ENCODE measurements at places on chromosomes 7 and 10.

GRCh38 chr7:36683695-36684357 is 40.5 kb downstream of the AOAH start:
- peak overlapping the region; percentile 92 for H3K27ac ChIP-seq
- H3K36me3 ChIP-seq, result peaks cover 24% of the 10 kb centered on the region
- DNase-seq, result peak; percentile 61
- H3K4me3 ChIP-seq, result peak overlapping the region; percentile 53
- peaks cover 53% of the 10 kb centered on the region for H3K4me1 ChIP-seq

DNA sequence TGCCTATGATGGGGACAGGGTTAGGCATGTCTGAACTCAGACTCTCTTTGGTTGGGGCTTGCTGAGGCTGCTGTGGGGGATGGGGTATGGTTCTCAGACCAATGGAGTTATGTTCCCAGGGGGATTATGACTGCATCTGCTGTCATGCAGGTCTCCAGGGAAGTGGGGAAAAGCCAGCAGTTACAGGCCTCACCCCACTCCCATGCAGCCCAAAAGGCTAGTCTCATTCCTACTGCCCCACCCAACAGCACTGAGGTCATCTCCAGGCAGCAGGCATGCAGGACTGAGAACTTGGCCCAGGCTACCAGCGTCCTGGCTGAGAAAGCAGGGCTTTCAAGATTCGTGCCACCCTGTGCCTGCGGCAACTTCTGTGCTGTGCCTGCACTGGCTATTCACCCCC is 373.3 kb downstream of the HTR7 start:
- no peak for DNase-seq
- no peaks in the 10 kb centered on the region for H3K4me1 ChIP-seq
- H3K27ac ChIP-seq, result no peak overlapping the region
- no peaks in the 10 kb centered on the region for H3K36me3 ChIP-seq
- no peaks in the 10 kb centered on the region for H3K27me3 ChIP-seq

GRCh38 chr7:15336146-15336545 is 225.7 kb downstream of the AGMO start:
- H3K27ac ChIP-seq, result no peak overlapping the region
- H3K4me1 ChIP-seq, result no peaks in the 10 kb centered on the region
- no peak for DNase-seq
- H3K27me3 ChIP-seq, result no peaks in the 10 kb centered on the region
- H3K36me3 ChIP-seq, result no peaks in the 10 kb centered on the region

GRCh38 chr10:126099366-126099765 is 203.0 kb downstream of the FANK1 start:
- H3K4me1 ChIP-seq, result no peaks in the 10 kb centered on the region
- no peaks in the 10 kb centered on the region for H3K27me3 ChIP-seq
- H3K4me3 ChIP-seq, result no peak overlapping the region
- DNase-seq, result no peak
- H3K36me3 ChIP-seq, result no peaks in the 10 kb centered on the region
- no peak overlapping the region for H3K27ac ChIP-seq

DNA sequence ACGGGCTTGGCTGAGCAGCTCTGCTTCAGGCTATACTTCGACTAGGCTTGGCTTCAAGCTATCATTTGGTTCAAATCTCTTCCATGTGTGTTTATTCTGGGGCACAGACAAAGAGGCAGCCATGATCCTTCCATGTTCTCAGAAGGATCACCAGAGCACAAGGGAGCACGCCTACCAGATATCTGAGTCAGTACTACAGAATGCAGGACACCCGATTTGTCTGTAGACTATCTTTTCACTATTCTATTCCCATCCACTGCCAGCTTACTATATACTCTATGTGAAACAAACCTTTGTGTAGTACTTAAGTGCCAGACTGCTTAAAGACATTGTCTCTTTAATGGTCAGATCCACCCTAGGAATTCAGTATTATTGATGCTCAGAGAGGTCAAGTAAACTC is 35.1 kb downstream of the CH25H start:
- H3K36me3 ChIP-seq, result no peaks in the 10 kb centered on the region
- peaks cover 2% of the 10 kb centered on the region for H3K4me1 ChIP-seq
- peaks cover 51% of the 10 kb centered on the region for H3K27me3 ChIP-seq
- no peak for DNase-seq
- H3K4me3 ChIP-seq, result no peak overlapping the region
- no peak overlapping the region for H3K27ac ChIP-seq

- no peaks in the 10 kb centered on the region for H3K36me3 ChIP-seq
- no peaks in the 10 kb centered on the region for H3K27me3 ChIP-seq
- no peak overlapping the region for H3K4me3 ChIP-seq
- DNase-seq, result no peak
- peaks cover 7% of the 10 kb centered on the region for H3K4me1 ChIP-seq
- H3K27ac ChIP-seq, result no peak overlapping the region
These were observed 5.0 kb downstream of the AVPI1 start for GRCh38 chr10:97682042-97682441.

- no peak overlapping the region for H3K27ac ChIP-seq
- H3K4me1 ChIP-seq, result peaks cover 2% of the 10 kb centered on the region
- H3K27me3 ChIP-seq, result no peaks in the 10 kb centered on the region
- DNase-seq, result no peak
- no peak overlapping the region for H3K4me3 ChIP-seq
These were observed 1.9 kb upstream of the GPR22 start for GRCh38 chr7:107467972-107468371.

DNA sequence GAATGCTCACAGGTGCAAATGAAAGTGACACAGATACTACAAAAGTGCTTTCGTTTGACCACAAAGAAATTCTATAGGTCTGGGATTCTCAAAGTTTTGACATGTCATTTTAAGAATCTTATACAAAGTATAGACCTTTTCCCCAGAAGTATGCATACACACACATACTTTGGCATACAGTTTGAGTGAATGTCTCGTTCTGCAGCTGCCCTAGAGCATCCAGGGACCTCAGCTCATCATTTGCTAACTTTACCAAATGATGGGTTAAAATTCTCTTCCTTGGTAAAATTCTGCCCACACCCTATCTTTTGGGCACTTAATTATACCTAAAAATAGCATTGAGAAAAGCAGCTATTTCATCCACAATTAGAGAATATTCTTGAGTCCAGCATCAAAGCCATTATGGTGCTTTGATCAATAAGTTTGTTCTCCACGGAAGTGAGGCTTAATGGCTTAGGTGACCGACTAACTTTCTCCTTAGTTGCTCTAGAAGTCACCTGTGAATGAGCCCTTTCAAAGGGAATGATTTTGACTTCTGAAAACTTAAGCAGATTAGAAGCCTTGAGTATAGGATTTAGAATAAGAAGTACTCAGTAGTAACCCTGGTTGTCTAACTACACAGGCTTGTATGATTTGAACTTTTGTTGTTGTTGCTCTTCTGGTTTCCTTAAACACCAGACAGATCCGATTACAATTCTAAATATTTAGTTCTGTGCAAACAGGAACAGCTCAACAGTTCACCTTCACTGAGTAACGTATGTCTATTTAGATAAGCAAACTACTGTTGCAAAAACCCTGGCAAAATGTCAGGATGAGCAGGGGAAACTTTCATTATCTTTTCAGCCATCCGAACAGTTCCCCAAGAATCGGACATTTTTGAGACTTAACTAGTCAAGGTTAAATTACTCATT is 70.6 kb downstream of the CNNM2 start:
- no peak for DNase-seq
- H3K4me3 ChIP-seq, result no peak overlapping the region
- H3K27ac ChIP-seq, result no peak overlapping the region
- no peaks in the 10 kb centered on the region for H3K4me1 ChIP-seq
- H3K36me3 ChIP-seq, result no peaks in the 10 kb centered on the region
- no peaks in the 10 kb centered on the region for H3K27me3 ChIP-seq

GRCh38 chr10:71372882-71373495 is 23.7 kb upstream of the CDH23 start:
- H3K36me3 ChIP-seq, result no peaks in the 10 kb centered on the region
- no peak overlapping the region for H3K27ac ChIP-seq
- DNase-seq, result no peak
- peaks cover 4% of the 10 kb centered on the region for H3K4me1 ChIP-seq
- no peak overlapping the region for H3K4me3 ChIP-seq

- no peaks in the 10 kb centered on the region for H3K27me3 ChIP-seq
- H3K36me3 ChIP-seq, result peaks cover 44% of the 10 kb centered on the region
- peaks cover 19% of the 10 kb centered on the region for H3K4me1 ChIP-seq
- peak overlapping the region; percentile 46 for H3K27ac ChIP-seq
- no peak for DNase-seq
- H3K4me3 ChIP-seq, result peak overlapping the region; percentile 6
These were observed 73.8 kb downstream of the CUL1 start for GRCh38 chr7:148772297-148773089.

GRCh38 chr10:612696-613095 is 76.8 kb downstream of the DIP2C start:
- H3K4me3 ChIP-seq, result no peak overlapping the region
- no peak for DNase-seq
- H3K4me1 ChIP-seq, result peaks cover 8% of the 10 kb centered on the region
- H3K36me3 ChIP-seq, result no peaks in the 10 kb centered on the region
- no peaks in the 10 kb centered on the region for H3K27me3 ChIP-seq

GRCh38 chr10:133526957-133527588 is at the start of gene CYP2E1:
Gene CYP2E1 (plus strand): TSS chr10:133527363. CDS start chr10:133527396, 33 bp downstream.
- H3K27ac ChIP-seq, result no peak within 1 kb of the TSS
- peaks cover 47% of the 10 kb centered on the region for H3K27me3 ChIP-seq
- no peaks in the 10 kb centered on the region for H3K36me3 ChIP-seq
- H3K4me3 ChIP-seq, result no peak within 1 kb of the TSS
- peaks cover 7% of the 10 kb centered on the region for H3K4me1 ChIP-seq

DNA sequence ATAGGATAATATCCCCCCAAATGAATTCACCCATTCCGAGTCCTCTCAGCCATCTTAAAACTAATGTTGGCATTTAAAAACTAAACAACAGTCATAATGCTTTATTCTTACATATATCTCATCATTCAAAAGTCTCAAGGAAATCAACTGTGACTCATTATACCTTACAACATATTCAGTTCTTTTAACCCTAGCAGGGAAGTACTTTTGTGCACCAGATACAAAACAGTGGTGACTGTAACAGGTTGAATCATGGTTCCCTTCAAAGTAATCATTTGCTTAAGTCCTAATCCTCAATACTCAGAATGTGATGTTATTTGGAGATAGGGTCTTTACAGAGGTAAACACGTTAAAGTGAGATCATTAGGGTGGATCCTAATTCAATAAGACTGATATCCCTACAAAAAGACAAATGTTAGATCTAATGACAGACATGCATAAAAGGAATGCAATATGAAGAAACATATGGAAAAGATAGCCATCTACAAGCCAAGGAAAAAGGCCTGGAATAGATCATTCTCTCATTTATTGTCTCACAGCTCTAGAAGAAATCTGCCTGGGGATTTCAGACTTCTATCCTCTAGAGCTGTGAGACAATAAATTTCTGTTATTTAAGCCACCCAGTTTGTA is 42.3 kb downstream of the RELN start:
- no peaks in the 10 kb centered on the region for H3K4me1 ChIP-seq
- no peak overlapping the region for H3K27ac ChIP-seq
- no peak for DNase-seq
- peaks cover 5% of the 10 kb centered on the region for H3K27me3 ChIP-seq
- no peak overlapping the region for H3K4me3 ChIP-seq

- peak overlapping the region; percentile 84 for H3K4me3 ChIP-seq
- H3K36me3 ChIP-seq, result peaks cover 3% of the 10 kb centered on the region
- peak overlapping the region; percentile 74 for H3K27ac ChIP-seq
- peak; percentile 80 for DNase-seq
- peaks cover 18% of the 10 kb centered on the region for H3K4me1 ChIP-seq
These were observed 24.0 kb downstream of the ZPBP start for GRCh38 chr7:50068850-50069551.

- no peak overlapping the region for H3K4me3 ChIP-seq
- no peak for DNase-seq
- no peaks in the 10 kb centered on the region for H3K36me3 ChIP-seq
- no peaks in the 10 kb centered on the region for H3K27me3 ChIP-seq
- H3K27ac ChIP-seq, result no peak overlapping the region
These were observed 69.3 kb upstream of the PDZD8 start for GRCh38 chr10:117444497-117445040.

GRCh38 chr10:92538231-92538958 is 35.5 kb downstream of the IDE start:
- H3K27me3 ChIP-seq, result no peaks in the 10 kb centered on the region
- peaks cover 9% of the 10 kb centered on the region for H3K36me3 ChIP-seq
- DNase-seq, result no peak
- H3K27ac ChIP-seq, result no peak overlapping the region

DNA sequence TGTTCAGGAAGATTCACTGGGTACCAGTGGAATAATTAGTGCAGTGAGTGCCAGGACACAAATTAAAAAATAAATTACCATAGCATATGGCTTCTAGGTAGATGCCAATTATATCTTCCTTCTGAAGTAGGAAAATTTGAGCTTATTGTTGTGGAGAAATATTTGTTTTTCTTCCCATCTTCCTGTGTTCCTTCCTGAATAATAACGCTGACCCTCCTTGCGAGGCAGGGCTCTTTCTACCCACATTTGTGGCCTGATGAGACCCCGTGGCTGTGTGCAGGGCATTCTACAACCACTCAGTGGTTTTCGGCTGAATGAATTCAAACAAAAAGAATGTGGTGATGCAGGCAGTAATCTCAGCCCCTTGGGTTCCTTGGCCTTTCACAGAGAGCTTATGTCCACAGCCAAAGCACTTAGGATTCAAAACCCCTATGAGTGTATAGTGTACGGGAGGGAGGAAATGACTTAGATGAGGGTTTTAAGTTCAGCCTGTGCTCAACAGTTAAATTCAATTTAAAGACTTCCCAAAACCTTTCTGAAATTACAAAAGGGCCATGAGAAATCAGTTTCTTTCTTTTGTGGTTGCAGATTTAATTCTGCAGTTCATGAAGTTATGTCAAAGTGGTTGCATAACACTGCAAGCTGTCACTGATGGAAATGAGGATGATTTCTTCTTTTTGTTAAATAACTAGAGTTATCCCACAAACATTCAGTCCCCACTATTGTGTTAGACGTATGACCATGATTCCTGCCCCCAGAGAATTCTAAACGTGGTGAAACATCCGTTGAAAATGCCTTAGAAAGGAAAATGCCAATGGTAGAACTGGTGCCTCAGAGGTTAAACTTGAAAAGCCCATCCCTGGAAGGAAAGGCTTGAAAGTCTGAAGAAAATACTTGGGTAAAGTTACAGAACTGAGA is 255.3 kb downstream of the FZD1 start:
- no peak overlapping the region for H3K4me3 ChIP-seq
- H3K27ac ChIP-seq, result no peak overlapping the region
- no peaks in the 10 kb centered on the region for H3K27me3 ChIP-seq
- no peak for DNase-seq

DNA sequence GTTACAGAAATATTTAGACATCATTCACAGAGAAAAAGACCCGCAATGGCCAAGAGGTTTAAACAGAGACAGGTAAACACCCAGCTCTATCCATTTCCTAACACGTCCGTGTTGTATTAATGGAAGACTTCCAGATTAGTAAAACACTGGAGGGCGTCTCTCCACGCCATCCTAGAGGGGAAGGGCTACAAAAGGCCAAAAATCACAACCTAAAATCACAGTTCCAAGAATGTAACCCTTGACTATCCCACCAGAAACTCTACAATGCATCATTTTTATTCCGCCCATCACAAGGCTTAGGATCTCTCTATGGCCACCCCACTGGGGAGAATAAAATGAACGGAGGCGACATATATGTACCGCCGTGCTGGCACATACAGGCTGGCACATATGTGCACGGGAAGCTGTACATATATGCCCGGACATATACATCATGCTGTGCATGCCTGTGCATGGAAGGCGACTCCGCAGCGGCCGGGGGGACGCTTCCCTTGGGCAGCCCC is 734 bp downstream of the PCLO start:
- H3K27me3 ChIP-seq, result peaks cover 18% of the 10 kb centered on the region

Data from activated CD4-positive, alpha-beta T cell treated with anti-CD3 and anti-CD28 coated beads, Interleukin-2, amount 10 ng/mL, durations not matched to agents 24 days and 14 days (primary cell).